ENCODE measurements at places on chromosomes 6 and 20.
A peak's percentile ranks its signal among the peaks of the same experiment; 100 is the strongest.

- DNase-seq = no peak
These were observed 20.5 kb upstream of the AFDN start for GRCh38 chr6:167806061-167806700.

GRCh38 chr6:139442188-139442671, 67.8 kb upstream of the CITED2 start:
- DNase-seq = no peak

DNA sequence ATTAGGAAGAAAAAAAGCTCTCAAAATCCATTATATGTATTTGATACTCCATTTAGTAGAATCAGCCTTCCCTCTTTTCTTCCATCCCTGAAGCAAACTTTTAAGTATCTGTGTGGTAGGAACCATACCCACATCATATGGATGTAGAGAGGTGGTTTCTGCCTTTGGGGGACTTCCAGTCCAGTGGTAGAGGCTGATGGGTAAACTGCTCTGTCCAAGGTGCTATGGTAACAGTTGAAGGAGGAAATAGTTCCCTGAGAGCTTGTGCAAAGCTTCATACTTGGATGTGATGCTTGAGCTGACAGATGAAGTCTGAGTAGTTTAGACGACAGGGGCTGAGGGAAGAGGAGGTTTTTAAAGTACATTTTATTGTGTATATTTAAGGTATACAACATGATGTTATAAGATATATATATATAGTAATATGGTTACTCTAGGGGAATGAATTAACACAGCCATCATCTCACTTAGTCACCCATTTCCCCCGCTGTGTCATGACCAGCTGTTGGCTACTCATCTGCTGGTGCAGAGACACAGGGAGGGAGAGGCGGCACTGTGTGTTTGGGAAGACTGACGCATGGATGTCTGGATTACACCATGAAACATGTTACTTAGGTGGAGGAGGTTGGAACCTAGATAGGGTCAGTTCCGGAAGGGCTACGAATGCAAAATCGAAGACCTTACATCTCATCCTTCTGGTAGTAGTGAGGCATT, 185.2 kb downstream of the FARS2 start:
- no peak for DNase-seq

GRCh38 chr6:21744331-21744730, 150.8 kb downstream of the SOX4 start:
- no peak for DNase-seq

GRCh38 chr6:33744001-33744848, 2.5 kb downstream of the IP6K3 start:
- peak; percentile 85 for DNase-seq

GRCh38 chr20:58268936-58269619, 40.4 kb upstream of the RAB22A start:
- DNase-seq = no peak
